Ureter (tissue), 1 donor: ENCODE measurements at places on chromosomes 5 and 9. TPM values are rescaled to one million over a fixed set of nuclear protein-coding genes. Genes with fewer than 3 reads are reported as not detected.

GRCh38 chr5:170361616-170362015, 27.6 kb downstream of the KCNMB1 start:
- DNase-seq: no peak

POU5F2 gene
- 4.9 TPM for total RNA-seq

- no peak for DNase-seq
Measured at GRCh38 chr5:1390861-1391600, 46.1 kb upstream of the CLPTM1L start.

- no peak for DNase-seq
Measured at GRCh38 chr5:88669371-88670050, 213.5 kb downstream of the MEF2C start.

GRCh38 chr9:86772635-86772993, 174.7 kb downstream of the GAS1 start:
- DNase-seq: no peak

GRCh38 chr5:124103671-124104070, 591.7 kb downstream of the CSNK1G3 start:
- DNase-seq: no peak

- DNase-seq: no peak
Measured at GRCh38 chr9:133674091-133674490, 37.9 kb downstream of the DBH start.

DMGDH gene
- total RNA-seq: 3.8 TPM

GRCh38 chr5:151234476-151235238, 10.8 kb upstream of the CCDC69 start:
- DNase-seq: peak; percentile 70

DNA sequence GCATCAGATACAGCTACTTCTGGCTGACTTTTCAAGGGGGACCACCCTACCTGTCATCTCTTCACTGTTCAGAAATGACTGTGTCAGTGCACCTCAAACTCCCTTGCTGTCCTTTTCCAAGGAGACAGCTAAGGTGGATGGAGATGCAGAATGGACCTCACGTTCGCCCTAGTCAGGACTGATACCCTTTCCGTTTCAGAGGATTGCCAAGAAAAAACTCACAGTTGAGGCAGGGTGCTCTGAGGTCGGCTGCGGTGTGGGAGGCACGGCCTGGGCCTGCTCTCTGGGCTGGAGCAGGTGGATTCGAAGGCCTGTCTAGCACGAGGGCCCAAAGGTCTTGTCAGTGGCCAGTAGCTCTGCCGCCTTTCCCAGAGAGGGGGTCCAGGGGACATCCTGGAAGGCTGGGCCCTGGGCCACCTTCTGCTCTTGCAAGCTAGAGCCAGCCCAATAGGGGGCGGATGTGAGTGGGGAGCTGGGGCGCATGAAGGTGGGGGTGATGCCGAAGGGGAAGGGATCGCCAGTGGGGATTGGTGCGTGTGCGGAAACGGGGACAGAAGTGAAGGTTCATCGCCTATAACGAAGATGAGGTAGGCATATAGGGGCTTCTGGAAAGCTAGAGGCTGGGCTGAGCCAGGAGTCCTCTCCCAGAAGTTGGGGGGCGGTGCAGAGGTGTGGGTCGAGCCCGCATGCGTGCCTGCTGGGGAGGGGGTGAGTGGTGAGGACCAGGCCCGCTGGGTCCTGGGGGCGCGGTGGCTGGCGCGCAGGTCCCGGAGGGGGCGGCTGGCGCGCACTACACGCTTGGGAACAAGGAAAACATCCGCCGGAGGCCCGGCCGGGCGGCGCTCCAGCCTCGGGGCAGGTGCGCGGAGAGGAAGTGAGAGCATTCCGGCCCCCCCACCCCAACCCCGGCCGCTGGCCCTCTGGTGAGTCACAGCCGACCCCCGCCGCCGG, 2.5 kb upstream of the MSMP start:
- DNase-seq: peak; percentile 81

DNA sequence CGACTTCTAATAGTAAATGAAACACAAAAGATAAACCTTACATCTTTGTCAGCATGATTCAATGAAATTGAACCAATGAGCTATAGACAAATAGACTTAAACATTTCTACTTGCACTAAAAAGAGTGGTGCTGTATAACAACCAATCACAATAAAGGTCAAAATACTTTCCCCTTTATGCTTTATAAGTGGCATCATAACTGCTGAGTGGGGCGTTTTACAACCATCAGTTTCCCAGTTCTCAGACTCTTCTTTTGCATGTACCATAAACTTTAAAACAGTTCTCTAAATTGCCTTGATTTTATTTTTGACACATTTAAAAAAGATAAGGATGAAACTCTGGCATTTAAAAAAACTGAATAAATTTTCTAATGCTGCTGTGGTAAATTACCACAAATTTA, 356.2 kb downstream of the NNT start:
- no peak for DNase-seq

DNA sequence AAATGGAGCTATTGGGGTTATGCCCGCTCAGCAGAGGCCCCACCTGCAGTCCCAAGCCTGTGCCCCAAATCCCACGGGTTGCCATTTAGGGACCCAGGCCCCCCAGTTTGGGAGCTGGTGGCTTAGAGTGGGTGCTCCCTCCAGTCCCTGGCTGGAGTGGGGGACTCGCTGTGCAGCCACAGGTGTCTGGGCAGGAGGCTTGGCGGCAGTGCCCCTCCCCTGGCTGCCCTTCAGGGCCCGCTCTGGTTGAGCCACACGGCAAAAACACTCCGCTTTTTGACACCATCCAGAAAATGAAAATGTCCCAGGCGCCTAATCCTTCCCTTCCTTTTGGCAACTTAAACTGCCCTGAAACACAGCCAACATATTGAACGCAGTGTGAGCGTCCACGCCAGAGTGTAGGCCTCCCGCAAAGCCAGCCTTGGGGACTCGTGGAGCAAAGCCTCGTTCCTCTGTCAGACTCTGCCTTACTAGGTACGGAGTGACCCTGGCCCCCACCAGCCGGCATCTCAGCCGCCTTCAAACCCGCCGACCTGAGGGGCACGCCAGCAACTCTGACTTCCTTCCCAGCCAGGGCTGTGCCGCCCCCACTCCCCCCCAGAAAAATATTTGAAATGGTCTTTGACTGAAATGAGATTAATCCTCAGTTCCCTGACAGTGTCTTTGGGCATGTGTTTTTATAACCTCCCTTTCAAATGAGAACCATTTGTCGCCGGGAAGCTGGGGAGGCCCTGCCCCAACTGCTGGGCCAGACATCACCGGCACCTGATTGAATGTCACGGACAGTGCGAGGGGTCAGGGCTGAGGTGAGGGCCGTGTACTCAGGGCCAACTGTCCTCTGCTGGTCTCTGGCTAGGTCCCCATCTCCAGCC, 98.5 kb upstream of the LMX1B start:
- no peak for DNase-seq

DNA sequence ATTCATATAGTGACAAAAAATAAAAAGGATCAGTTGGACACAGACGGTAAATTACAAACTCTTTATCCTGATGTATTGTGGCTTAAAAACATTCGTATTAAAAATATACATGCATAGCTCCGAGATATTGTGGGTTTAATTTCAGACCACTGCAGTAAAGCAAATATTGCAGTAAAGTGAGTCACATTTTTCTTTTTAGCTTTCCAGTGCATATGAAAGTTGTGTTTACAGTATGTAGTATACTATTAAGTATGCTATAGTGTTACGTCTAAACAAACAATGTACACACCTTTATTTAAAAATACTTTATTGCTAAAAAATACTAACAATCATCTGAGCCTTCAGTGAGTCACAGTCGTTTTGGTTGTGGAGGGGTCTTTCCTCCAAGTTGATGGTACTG, 551.8 kb downstream of the CETN3 start:
- DNase-seq: no peak

DNA sequence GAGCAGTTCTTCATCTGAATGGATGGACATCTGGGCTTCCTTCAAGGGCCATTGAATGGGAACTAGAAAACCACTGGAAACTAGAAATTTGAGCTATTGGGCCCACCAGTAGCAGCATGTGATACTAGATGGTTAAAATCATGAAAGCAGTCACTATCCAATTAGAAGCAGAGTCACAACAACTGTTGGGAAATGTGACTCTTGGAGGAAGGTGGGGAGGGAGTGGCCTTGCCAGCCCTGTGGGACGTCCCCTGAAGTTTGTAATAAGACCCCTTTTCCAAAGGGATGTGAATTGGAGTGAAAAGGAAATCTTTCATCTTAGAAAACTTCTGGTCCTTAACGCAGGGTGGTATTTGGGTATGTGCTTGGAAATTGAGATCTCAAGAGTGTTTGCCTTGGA, 5.6 kb downstream of the RAB24 start:
- no peak for DNase-seq

- DNase-seq: no peak
Measured at GRCh38 chr9:106956971-106957370, 94.0 kb downstream of the ZNF462 start.

RLN1 gene
- not detected for total RNA-seq

RAB3C gene
- 5.8 TPM for total RNA-seq

PCA3 gene
- total RNA-seq: not detected

DNA sequence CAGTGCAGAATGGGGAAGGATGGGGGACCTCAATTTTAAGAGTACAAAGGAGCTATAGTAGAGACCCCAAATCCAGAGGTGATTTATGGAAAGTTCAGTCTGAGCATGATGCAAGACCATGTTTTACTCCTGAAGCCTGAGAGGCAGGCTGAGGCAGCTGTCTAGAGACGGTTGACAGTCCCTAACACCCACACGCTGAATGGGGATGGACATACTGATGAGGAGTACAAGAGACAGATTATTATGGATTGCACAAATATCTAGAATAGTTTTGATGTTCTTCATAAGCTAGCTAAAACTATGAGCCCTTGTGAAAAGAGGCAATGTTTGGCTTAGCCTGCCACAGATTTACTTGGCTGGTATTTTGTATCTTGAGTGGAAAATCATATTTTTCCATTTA, 64.5 kb downstream of the PRR16 start:
- no peak for DNase-seq

DNA sequence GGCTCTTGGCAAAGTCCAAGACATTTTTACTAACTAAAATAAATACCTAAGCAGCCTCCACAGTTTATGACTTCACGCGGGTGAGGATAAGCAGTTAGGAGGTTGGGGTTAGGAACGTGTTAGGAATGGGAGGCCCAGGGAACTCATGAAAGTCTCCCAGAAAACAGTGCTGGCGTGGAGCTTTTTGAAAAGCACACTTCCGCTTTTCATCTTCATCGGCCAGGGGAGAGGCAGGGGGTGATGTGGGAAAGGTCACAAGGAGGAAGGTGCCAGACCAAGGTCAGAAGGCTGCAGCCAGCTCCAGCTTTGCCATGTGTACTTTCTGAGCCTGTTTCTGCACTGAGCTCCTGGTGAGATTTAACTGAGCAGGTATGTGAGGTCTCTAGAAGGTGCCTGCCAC, 149.0 kb downstream of the PHF2 start:
- DNase-seq: no peak

- DNase-seq: no peak
Measured at GRCh38 chr5:149406979-149407306, 27.9 kb upstream of the IL17B start.

ROR2 gene
- total RNA-seq: 16.7 TPM

DNA sequence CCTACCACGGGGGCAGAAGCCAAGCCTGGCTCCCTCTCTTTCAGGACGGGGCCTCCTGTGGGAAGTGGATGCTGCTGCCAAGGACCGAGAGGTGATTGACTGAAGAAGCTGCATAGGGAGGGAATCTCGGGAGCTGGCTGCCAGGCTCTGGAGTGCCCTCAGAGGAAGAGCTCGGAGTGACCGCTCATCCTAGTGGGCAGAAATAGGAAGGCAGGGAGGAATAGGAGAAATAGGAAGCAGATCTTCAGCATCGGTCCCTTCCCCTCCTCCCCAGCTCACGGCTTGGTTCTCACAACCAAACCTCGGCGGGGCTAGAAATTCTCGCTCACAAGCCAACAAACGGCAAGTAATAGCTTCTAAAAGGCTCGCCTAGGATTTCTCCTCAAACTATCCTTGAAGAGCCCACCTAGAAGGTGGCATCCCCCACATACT, 159.9 kb upstream of the RAI14 start:
- no peak for DNase-seq

ACER2 gene
- 213 TPM for total RNA-seq

DNA sequence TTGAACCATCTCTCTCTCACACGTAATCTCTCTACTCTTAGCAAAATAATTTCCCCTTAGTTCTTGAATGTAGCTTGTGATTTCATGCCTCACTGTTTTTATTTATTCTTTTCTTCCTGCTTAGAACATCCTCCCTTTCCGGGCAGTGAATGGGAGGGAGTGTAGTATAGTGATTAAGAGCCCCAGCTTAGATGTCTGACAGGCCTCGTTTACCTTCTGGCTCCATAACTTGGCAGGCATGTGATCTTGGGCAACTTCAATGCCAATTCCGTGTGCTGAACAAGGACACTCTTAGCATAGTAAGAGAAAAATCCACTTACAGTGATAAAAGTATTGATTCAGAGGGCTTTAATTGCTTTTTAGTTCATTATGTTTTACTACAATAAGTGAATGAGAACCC, 96.3 kb upstream of the TNPO1 start:
- DNase-seq: no peak

DNA sequence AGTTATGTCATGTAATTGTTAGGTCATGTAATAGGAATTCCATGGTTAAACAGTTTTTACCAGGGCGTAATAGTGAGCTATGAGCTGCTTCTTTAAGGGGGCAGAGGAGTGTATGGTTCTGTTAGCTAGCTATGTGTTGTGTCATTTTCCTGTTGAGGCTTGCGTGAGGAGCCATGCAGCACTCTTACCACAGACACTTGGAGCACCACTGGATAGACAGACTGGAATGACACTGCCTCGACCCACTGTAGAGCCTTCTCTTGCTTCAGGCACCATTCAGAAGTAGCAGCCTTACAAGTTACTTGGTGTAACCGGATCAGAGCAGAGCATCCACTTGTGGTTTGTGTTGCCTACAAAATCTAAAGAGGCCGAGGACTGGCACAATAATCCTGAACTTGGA, 28.3 kb upstream of the STOM start:
- DNase-seq: no peak

DNA sequence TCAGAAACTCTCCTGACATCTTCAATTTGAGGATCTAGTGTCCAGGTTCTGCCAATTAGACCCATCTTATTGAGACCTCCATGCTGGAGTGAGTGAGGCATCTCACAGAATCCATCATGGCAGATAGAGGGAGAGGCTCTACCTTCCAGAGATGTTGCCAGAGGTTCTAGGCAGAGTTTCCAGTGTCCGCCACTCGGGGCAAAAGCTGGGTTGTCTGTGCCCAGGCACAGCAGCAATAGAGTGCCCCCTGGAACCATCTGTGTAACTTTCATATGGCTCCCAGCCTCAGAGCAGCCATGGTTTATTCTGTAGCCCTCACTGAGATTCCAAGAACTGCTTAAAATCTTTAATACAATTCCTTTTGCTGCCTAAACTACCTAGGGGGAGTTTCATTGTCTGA, 16.6 kb upstream of the CCDC112 start:
- no peak for DNase-seq

SLC4A9 gene
- total RNA-seq: 0.13 TPM

DNA sequence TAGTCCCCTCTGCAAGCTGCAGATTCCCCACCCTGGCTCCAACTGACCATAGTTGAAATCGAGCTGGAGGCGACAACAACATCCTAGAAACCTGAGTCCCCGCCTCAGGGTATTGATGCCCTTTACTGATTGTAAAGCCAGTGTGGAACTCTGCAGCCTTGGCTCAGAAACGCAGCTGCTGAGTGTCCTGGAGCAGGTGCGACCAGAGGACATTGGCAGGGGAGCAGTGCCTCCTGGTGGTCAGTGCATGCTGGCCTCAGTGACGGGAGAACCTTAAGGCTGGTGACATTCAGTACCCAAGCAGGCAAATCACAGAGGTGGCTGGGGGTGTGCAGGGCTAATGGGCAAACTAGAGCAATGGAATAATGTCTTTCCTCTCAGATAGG, 20.4 kb upstream of the ZNF354B start:
- DNase-seq: peak; percentile 79
